ENCODE measurements at places on chromosomes 4 and X.

DNA sequence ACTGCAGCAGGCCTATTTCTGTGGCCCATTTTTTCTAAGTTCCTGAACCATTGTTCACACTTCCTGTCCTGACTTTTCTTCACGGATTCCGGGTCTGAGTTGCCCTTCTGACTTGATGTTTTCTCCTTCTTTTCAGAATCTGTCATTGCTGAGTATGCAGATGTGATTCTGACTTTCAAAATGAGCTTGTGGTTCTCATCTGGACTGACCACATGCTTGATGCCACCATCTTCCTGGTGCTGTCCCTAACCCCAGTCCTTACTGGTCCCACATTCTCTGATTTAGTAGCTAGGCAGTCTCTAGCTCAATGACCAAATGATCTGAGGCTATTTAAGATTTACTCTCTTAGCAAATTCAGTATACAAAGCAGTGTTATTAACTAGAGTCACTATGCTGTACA lies 822.3 kb upstream of the TENM3 start:
- no peak for DNase-seq

DNA sequence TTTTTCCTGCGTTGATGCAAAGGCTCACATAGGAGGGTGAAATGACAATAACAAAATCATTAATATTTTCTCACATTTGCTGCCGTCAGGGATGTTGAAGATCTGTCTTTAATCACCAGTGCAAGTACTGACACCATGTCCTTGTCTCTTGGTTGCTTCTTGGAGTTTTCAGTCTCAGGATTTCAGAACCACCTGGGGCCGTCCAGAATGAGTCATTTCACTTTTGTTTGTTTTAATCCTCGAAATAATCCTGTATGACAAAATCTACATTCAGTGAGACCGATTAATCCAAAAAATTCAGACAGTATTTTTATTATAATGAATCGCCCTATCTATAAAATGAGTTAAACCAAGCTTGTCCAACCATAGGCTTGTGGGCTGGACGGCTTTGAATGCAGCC lies 47.2 kb downstream of the NEIL3 start:
- no peak for DNase-seq

- DNase-seq = peak; percentile 65
Measured at GRCh38 chrX:46325312-46325877, 219.8 kb downstream of the ZNF674 start.

DNA sequence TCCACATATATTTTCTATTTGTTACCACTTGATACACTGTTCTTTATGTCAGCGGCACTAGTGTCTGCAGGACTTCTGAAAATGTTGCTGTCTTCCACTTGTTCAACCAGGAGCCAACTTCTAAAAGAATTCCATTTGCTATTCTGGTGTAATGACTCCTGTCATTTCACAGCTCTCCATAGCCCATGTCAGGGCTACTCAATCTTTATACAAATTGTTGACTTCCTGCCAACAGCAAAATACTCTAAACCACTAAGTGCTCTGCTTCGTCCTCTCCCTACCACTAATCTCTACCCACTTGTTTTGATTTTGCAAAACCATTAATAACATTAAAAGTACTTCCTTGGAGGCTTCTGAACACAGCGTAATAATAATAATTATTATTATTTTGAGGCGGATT lies 7.2 kb downstream of the CTSO start:
- no peak for DNase-seq

DNA sequence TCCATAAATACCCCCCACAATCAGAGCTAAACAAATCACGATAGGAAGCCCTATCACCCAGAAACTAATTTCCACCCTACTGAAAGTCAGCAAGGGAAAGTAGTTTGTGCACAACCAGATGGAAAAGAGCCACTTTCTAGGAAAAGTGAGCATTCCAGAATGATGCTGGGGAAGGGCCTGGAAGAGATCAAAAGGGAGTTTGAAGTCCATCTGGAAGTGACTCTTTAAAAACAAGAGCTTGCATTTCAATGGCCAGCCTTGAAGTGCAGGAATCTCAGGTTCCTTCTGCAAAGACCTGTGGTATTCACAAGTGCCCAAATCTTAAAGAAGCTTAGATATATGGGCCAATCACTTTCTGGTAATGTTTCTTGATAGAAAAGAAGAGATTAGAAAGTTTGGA lies 97.0 kb upstream of the LDB2 start:
- DNase-seq = no peak
